ENCODE measurements at places on chromosomes 4 and X.

GRCh38 chr4:1666391-1666790, 17.7 kb downstream of the FAM53A start:
- no peak for DNase-seq

- no peak for DNase-seq
These were observed 51.6 kb upstream of the IL2 start for GRCh38 chr4:122508083-122508482.

GRCh38 chr4:85084371-85085094, 118.0 kb upstream of the WDFY3 start:
- no peak for DNase-seq

GRCh38 chrX:107442914-107443527, 6.4 kb upstream of the FRMPD3 start:
- no peak for DNase-seq

- DNase-seq = no peak
These were observed 1056.3 kb upstream of the IGFBP7 start for GRCh38 chr4:58166490-58166889.

DNA sequence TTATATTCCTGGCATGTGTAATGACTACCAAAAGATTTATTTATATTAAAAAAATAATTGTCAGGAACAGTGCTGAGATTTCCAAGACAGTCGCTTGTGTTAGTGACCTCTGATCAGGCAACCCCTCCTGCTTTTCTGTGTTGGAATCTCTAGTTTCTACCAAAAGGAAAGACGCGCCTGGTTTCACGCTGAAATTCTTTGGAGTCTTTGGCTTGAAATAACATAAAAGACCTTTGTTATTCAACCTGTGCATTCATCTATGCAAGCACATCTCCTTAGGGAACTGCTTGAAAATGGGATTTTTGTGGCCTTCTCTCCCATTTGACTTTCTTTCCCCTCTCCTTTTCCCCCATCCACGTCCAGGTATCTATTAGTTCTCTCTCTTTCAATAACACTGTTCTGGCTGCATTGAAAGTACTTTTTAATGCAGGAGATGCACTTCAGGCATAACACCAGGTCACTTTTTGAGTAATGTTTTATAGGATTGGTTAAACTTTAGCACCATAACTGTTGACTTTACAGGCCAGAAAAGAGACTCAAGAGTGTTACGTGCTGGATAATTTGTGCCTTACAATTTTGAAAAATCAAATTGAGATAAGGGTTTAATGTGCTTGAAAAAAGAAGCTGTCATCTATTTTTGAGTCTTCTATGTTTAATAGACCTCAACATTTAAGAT, 172.7 kb downstream of the GPAT3 start:
- no peak for DNase-seq

DNA sequence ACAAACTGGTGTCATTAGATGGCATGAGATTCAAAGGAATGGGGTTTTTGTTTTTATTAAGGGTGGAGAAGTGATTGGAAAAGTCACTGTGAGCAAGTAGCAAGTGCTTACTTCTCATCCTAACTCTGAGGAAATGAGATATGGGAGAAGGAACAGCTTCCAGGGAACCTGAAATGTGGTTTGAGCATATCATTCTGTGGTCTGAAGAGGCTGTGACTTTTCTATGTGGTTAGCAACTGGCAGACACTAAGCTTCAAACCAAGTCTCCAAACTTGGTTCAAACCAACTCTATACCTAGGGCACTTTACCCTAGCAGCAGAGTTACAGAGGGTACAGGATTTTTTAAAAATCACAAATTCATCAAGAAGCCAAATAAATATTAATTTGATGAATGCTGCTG, 58.2 kb downstream of the DCLK2 start:
- DNase-seq = no peak

- no peak for DNase-seq
These were observed 20.2 kb downstream of the ZCCHC13 start for GRCh38 chrX:74324131-74324530.
